ENCODE measurements at places on chromosomes 1 and 21. TPM values are rescaled to one million over a fixed set of nuclear protein-coding genes. Genes with fewer than 3 reads are reported as not detected.
A peak's percentile ranks its signal among the peaks of the same experiment; 100 is the strongest.

DNA sequence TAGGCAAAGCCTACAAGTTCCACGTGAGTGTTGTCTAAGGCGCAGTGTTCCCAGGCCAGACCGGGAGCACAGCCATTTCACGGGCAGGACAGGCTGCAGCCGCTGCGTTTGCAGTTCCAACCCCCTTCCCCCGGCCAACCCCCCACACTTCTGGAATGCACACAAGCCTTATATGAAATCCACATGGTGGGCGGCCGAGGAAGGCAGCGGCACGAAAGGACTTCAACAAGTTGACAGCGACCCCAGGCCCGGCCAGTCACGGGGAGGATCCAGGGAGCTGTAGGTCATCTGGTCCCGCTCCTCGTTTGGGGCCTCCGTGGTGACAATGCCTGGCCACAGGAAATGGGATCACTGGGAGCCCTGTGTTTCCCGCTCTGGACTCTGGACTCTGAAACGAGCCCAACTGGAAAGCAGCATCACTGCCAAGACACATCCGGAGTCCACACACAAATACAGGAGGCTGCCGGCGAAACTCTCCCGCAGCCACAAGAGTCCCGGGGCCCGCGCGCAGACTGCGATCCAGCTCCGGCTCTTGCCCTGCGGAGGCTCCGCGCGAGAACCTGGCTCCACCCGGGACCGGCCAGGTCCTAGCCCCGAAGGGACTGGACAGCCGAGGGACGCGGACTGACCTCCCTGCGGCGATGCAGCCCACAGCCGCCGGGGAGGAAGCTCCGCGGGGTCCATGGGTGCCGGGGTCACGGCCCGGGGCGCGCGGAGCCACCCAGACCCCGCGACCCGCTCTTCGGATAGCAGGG is 794 bp downstream of the NID1 start:
- peaks cover 35% of the 10 kb centered on the region for H3K27me3 ChIP-seq
- peaks cover 2% of the 10 kb centered on the region for H3K36me3 ChIP-seq
- H3K4me1 ChIP-seq: no peaks in the 10 kb centered on the region
- peak overlapping the region; percentile 41 for H3K27ac ChIP-seq
- peak overlapping the region; percentile 76 for H3K4me3 ChIP-seq
- DNase-seq: peak; percentile 37

- no peak overlapping the region for H3K27ac ChIP-seq
- no peak overlapping the region for H3K4me3 ChIP-seq
- no peak for DNase-seq
- peaks cover 7% of the 10 kb centered on the region for H3K36me3 ChIP-seq
Measured at GRCh38 chr1:42480921-42481320, 17.8 kb downstream of the CCDC30 start.

C4BPA gene
- total RNA-seq: not detected

GRCh38 chr1:52633291-52633754 is 355 bp downstream of the SHISAL2A start:
- peaks cover 9% of the 10 kb centered on the region for H3K4me1 ChIP-seq
- H3K4me3 ChIP-seq: peak overlapping the region; percentile 67
- DNase-seq: peak; percentile 14
- peaks cover 1% of the 10 kb centered on the region for H3K36me3 ChIP-seq
- peaks cover 33% of the 10 kb centered on the region for H3K27me3 ChIP-seq

MROH9 gene
- not detected for total RNA-seq
